Activated T-cell treated with anti-CD3 and anti-CD28 coated beads, Interleukin-2, amount 50 U/mL, for 48 hours (primary cell): ENCODE measurements at places on chromosomes 16 and 17.
A peak's percentile ranks its signal among the peaks of the same experiment; 100 is the strongest.

DNA sequence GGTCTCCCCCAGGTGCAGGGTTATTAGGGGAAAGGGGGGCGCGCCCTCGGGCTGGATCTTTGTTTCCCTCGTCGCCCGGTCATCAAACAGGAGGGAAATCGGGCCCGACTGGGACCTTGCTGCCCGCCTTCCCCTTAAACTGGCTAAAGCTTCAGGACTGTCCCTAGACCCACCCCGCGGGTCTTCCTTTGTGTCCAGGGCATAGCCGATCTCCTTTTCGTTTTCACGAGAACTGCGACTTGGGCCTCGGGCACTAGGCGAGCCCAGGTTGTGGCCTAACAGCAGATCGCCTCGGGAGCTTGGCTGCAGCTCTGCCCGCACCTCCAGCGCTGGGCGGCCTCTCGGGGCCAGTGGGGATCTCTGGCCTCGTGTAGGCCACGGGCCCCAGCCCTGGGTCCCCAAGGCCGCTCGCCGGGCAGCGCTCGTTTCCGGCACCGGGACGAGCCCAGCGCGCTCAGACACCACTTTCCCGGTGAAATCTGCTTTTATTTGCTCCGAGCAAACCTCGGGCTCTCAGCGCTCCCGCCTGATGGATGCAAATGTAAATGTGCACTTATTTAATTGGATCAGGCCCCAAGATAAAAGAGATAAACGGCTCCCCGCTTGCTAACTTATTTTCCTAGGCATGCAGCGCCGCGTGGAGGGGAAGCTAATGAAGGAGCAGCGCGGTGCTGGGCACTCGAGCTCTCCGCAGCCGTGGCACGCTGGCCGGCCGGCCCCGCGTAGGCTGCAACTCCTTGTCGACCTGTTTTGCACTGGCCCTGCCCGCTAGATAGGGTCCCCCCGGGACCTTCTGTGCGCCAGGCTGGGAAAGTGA lies 7.8 kb downstream of the IRX5 start:
- DNase-seq = peak; percentile 32

DNA sequence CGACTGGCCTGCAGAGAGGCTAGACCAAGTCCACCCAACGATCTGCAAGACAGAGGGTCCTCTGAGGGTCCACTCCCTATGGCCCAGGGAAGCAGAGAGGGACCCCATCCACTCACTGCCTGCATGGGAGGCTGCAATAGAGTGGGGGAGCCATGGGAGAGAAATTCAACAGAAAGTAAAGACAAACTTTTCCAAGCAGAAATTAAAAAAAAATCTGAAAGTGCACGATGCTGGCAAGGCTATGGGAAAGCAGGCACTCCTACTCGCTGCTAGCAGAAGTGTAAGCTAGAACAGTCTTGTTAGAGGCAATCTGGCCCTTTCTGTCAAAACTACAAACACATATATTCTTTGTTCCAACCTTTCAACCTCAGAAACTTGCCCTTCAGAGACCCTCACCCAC lies 85.4 kb downstream of the GAS7 start:
- no peak for DNase-seq

DNA sequence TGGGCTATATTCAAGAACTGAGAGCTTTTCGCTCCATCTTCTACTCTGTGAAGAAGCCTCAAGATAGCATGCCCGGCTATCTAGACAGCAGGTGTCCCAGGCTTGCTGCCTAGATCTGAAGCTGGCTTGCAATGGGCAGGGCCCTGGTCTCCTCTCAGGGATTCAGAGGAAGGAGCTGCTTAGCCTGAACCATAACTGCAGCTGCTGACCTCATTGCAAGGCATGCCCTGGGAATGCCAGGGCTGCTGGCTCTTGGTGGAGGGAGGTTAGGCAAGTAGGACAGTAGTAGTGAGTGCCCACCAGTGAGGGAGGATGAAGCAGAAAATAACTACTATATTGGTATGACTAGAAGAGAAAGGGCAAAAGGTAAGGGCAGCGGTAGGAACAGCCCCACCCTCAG lies 21.3 kb upstream of the SLC35B1 start:
- DNase-seq = no peak

DNA sequence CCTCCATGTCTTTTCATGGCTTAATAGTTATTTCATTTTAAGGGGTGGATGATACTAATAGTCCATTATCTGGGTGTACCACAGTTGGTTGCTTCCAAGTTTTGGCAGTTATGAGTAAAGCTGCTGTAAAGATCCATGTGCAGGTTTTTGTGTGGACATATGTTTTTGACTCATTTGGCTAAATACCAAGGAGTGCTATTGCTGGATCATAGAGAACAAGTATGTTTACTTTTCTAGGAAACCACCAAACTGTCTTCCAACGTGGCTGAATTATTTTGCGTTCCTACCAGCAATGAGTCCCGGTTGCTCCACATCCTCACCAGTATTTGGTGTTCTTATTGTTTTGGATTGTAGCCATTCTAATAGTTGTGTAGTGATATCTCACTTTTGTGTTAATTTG lies 181.9 kb downstream of the SPECC1 start:
- DNase-seq = no peak

DNA sequence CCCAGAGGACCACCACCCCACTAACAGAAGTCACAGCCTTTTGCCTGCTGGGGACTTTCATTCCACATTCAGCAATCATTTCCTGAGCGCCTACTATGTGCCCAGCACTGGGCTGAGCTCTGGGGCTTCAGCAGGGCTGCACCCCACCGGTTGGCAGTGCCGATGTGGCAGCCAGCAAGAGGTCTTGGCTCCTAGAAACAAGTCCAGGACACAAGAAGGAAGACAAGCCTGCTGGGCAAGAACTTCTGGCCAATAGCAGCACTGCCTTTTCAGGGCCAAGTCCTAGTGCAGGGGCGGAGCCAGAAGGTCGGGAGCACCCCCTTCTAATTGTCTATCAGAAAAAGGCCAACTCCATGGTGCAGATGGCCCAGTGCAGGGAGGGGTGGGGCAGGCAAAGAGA lies 13.0 kb upstream of the HOXB9 start:
- DNase-seq = no peak

DNA sequence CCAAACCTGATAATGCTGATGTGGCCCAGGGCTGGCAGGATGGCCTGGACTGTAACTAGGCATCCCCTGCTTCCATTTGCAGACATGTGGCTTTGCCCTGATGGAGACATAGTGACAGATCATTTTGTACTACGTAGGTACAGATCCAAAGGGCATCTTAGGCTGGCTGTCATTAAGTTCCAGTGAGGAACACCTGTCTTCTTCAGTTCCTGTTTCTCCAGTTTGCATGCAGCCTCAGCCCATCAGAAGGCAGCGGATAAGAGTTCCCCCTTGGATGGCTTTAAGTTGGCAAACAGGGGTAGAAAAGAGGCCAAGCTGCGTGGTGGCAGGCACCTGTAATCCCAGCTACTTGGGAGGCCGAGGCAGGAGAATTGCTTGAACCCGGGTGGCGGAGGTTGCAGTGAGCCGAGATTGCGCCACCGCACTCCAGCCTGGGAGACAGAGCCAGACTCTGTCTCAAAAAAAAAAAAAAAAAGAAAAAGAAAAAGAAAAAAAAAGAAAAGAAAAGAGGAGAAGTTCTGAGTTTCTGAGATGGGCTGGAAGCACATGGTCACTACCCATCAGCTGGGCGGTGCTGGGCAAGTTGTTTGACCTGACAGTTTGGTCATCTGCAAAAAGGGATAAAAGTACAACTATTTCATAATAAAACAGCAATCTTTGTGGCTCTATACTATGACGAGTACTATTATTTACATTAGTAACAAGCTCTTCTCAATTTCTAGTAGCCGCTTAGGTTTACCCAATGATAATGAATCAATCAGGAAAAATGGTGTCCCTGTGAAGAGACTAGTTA lies 42.7 kb downstream of the CPPED1 start:
- DNase-seq = no peak

DNA sequence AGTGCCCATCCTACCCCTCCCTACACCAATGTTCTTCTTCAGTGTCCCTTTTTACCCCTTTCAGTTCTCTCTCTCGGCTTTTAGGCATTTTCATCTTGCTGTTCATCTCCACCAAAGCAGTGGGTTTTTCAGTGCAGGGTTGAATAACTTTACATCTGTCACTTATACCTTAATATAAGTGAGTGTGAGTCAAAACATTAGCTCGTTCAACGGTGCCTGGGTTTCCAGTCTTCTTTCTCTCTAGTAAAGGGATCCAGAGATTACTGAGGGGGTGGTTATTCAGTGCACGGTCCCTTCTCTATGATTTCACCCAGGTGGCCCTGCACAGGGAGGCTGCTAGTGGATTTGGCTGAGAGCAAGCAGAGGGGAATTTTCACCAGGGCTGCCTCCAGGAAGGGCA lies 210.6 kb upstream of the CDH5 start:
- no peak for DNase-seq

- DNase-seq = no peak
Observed at GRCh38 chr17:40791787-40792436, 7.8 kb downstream of the KRT28 start.

DNA sequence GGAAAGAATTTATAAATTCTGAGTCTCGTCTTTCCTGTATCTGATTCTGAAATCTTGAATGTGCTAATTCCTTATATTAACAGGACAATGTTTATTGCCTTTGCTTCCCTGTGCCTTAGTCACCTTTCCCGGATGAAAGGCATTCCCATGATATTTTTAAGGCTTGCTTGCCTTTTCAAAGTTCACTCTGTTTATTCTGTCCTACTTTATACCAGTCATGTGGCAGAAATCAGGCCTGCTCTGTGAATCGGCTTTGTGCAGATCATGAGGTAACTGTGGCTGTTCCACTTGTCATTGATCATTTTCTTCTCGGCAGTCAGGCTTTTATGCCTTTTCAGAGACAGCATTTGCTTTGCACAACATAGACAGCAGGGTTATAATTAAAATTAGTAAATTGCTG lies 28.8 kb upstream of the ABCC11 start:
- DNase-seq = no peak

DNA sequence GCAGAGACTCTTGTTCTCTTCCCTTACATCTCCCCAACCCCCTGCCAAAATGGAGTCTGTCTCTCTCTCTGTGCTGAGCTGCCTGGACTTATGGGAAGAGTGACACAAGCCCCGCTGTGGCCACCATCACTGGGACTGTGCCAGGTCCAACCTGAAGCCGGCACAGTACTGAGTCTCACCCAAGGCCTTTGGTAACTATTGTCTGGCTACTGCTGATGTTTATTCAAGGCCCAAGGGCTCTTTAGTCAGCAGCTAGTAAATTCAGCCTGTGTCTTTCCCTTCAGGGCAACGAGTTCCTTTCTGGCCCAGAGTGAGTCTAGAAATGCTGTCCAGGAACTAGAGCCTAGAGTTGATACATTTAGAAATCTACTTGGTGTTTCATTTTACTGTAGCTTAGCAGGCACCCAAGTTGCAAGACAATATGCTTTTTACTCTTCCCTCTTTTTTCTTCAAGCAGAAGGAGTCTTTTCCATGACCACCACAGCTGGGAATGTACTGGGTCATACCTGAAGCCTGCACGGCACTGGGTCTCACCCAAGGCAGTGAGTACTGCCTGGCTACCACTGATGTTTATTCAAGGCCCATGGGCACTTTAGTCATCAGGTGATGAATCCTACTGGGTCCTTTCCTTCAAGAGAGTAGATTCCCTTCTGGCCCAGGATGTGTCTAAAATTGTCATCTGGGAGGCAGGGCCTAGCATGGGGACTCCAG lies 17.7 kb downstream of the EFCAB5 start:
- no peak for DNase-seq

DNA sequence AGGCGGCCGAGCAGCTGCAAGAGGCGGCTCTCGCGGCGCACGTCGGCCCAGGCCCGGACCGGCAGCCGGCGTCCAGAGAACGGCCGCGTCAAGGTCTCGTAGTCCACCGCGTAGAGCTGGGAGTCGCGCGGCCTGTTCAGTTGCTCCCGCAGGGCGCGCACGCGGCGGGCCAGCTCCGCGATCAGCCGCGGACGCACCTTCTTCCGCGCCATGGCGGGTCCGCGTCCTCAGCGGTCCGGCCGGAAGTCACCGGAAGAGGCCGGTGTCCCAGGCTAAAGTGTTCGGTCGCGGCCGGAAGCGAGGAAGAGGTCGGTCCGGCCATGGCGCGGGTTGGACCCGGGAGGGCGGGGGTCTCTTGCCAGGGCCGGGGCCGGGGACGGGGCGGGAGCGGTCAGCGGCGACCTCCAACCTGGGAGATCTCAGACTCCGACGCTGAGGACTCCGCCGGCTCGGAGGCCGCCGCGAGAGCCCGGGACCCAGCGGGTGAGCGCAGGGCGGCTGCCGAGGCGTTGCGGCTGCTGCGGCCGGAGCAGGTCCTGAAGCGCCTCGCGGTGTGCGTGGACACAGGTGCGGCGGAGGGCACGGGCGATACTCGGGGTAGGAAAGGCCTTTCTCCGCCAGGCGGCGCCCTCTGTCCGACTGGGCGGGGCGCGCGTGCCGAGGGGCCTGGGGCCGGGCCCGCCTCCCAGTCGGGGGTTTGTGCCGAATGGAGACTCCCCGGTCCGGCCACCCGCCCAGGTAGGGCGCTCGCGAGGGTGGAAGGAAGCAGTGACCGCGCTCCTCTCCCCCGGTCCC lies at the start of gene MRPS34:
Gene MRPS34, minus strand, starts transcription at position 227 of the 795 bp plus-strand sequence. Its CDS starts 15 bp downstream, at position 212.
- DNase-seq = peak; percentile 90

GRCh38 chr16:12356632-12357340 lies 380.3 kb downstream of the SNX29 start:
- DNase-seq = no peak

DNA sequence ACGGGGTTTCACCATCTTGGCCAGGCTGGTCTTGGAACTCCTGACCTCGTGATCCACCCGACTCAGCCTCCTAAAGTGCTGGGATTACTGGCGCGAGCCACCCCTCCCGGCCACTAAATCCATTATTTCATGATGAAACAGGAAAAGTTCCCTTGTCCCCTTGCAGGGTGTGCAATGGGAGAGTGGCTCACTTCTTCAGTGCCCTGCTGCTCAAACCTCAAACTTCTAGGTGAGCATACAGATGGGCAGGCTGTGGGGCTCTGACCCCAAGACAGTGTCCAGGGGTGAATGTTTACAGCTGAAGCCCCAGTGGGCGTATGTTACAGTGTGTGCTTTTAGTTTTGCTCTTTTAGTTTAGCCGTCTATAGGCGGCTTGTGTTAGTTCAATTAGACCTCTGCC lies 34.7 kb downstream of the GJC1 start:
- no peak for DNase-seq

DNA sequence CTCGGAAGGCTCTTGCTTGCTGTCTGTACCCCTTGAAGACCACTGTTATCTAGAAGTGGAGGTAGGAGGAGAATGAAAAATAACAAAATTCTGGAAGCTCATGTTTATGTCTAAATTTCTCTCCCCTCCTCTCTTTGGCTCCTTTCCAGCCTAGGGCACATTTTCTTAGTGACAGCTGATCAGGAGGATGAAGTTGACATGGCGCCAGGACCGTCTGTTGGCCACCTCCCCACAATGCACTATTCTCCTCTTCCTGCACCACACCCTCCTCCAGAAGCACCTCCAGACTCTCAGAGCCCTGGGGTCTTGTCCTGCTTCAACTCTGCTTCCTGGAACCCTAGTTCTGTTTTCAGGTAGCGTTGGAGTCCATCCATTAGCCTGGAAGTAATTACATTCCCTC lies 25.5 kb upstream of the SSTR2 start:
- no peak for DNase-seq
